Pancreas (tissue), 10 donors: ENCODE measurements at places on chromosomes 11 and 22.

DNA sequence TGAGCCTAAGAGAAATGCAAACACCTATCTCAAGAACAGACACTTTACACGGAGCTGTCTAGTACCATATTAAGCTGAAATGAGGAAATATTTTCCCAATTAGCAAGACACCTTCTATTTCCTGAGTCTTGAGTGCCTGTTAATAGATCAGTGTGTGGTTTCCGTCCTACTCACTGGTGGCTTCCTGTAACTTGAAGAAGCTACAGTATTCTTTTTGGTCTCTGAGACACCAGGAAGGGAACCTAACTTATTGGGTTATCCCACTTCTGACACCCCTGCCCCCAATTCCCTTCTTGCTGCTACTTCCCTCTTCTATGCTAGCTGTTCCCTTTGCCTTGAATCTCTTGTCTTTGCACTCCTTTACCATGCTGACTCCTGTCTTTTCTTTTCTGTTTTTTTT is 92.7 kb downstream of the FDX1 start:
- no peak for DNase-seq

DNA sequence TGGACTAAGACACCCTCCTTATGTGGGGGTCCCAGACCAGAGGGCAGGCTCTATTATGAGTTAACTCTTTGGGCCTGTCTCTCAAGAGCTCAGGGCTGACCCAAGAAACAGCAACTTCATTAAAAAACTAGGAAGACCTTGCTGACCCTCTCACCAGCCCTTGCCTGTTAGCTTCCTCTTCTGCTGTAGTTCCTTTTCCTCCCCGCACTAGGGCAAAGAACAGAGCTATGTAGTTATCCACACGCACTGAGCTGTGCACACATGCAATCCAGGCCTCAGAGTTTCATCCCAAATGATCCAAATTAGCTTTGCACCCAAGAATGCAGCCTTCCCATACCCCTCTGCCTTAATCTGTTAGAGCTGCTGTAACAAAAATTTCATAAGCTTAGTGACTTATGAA is 539.6 kb upstream of the CADM1 start:
- no peak for DNase-seq

DNA sequence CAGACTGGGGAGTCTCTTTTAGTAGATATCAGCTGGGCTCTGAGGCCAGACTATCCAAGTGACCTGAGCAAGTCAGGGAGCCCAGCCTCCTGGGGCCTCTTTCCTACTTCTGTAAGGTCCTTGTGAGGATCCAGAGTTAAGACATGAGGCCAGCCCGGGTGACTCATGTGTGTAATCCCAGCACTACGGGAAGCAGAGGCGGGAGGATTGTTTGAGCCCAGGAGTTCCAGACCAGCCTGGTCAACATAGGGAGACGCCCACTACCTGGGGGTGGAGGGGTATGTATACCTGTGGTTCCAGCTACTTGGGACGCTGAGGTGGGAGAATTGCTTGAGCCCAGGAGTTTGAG is 36.9 kb upstream of the POLA2 start:
- DNase-seq = no peak

GRCh38 chr22:45105281-45105702 is 58.4 kb upstream of the NUP50 start:
- DNase-seq = no peak

DNA sequence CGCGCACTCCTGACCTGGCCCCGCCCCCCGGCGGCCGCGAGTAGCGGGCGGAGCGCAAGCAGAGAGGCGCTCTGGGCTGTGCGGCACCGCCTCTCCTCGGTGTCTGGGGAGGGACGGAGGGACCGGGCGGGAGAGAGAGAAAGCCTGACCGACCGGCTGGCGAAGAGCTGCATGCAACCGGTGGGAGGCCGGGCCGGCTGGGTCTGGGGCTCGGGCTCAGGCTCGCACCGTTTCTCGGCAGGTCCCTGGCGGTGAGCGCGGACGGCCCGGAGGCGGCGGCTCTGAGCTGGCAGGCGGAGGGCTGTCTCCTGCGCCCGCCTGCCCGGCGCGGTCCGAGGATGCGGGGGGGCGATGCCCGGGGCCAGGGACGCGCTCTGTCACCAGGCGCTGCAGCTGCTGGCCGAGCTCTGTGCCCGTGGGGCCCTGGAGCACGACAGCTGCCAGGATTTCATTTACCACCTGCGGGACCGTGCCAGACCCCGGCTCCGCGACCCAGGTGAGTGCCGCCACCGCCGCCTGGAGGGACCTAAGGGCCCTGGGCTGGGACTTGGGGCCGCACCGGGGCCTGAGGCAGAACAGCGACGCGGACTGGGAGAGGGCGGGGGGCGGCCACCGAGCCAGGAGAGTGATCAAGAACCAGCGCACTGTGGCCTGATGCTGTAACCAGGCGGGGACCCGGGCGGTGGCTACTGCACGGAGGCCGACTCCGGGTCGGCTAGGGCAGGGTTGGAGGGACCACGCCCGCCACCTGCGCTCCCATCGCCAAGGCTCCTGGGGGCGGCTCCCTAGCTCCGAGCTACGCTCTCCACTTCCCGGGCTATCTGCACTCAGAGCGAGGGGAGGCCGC is at the start of gene SYT9:
Gene SYT9, plus strand, starts transcription at position 69 of the 847 bp plus-strand sequence. Its CDS starts 283 bp downstream, at position 352.
- DNase-seq = peak; percentile 68

DNA sequence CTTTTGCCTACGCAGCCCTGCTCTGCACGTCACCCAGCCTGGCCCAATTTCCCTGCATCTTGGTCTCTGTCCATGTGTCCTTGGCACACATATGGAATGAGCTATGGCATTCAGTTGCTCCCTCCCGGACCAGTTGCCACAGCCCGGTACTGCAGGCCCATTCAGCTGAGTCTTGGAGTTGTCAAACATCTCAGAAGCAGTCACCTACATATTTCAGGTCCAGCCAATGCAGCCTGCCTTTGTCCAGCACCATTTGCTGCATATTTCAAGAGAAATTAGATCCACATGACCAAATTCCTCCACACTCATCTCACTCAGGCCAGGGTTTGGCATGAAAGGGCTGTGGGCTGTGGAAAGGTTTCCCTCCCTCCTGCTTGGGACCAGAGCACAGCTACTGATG is 76.8 kb downstream of the MN1 start:
- no peak for DNase-seq

GRCh38 chr11:37409124-37409523 is 811.1 kb upstream of the RAG2 start:
- DNase-seq = no peak

DNA sequence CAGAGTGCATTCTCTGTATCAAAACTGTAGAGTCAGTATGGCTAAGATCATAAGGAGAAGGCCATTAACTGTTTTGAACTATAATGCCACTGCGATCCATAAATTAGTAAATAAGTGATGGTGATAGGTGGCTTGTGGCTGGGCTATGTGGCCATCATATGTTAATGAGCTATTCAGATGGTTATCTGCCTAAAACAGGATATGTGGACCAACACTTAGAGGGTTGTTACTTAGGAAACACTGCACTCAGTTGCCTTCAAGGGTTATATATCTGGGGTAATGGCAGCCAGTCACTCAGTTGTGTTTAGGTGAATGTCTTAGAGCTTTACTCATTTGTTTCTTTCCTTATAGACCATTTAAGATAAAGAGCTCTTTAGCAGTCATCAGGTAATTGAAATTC is 66.0 kb downstream of the PPP2R1B start:
- DNase-seq = no peak

DNA sequence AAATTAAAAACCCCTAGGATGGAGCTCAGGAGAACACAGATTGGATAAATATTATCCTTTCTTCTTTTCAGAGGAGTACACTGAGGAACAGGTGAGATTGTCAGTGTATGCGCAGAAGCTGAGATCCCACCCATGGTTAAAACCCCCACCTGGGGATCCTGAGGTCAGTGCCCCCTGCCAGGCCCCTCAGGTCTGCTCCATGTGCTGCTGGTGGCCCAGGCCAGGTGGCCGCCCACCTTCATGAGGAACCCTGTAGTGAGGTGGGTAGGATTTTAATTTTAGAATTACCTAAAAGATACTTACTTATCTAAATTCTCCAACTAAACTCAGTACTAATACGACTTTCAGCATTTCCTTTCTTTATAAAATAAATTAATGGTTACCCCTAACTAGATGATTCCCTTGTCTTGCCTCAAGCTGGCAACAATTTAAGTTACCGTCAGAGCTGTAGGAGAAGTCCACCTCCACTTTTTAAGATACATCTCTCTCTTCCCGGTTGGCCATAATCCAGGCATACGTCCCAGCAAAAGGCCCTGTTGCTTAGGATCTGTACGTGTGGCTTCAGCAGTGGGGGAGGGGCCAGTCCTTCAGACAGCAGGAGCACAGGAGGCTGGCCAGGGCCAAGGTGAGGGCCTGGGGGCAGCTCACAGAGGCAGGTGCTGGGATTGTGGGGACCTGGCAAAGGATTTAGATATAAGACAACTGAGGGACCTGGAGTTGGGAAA is 61.5 kb upstream of the PITPNB start:
- DNase-seq = no peak

- DNase-seq = no peak
These were observed 12.5 kb upstream of the CCDC117 start for GRCh38 chr22:28759861-28760560.

GRCh38 chr11:134638796-134639430 is 226.9 kb upstream of the B3GAT1 start:
- no peak for DNase-seq

- DNase-seq = no peak
These were observed 333.9 kb downstream of the OPCML start for GRCh38 chr11:133198438-133198837.

DNA sequence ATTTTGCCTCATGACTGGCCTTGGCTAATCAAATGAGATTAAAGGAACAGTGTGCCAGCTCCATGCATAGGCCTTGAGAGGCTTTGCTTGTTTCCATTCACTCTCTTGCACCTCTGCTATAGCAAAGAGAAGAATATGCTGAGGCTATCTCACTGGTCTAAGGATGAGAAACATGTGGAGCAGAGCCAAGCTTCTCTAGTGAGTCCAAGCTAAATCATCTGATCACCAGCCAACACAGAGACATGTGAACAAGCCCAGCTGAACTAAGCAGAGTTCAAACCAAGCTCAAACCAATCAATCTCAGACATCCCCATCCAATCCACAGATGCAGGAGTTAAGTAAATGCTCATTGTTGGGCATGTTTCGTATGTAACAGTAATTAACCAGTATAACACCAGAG is 69.4 kb upstream of the API5 start:
- DNase-seq = no peak

DNA sequence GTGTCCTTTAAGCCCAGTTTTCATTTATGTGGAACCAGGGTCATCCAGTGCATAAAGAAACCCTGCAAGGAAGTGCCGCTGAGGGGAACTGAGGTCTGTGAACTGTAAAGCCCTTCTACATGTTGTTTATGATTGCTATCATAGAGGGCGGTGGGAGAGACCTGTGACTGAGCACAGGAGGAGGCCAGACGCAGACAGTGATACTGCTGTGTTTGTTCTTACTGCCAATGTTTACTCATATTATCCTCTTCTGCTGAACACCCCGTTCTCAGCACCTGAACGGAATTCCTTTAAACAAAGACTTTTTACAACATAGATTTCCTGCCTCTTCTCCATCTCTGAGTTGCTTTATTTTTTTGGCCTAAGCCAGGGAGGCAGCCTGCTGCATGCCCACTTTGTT is 967 bp upstream of the GALNT18 start:
- DNase-seq = no peak

- no peak for DNase-seq
These were observed 9.5 kb downstream of the JAML start for GRCh38 chr11:118215262-118215661.

DNA sequence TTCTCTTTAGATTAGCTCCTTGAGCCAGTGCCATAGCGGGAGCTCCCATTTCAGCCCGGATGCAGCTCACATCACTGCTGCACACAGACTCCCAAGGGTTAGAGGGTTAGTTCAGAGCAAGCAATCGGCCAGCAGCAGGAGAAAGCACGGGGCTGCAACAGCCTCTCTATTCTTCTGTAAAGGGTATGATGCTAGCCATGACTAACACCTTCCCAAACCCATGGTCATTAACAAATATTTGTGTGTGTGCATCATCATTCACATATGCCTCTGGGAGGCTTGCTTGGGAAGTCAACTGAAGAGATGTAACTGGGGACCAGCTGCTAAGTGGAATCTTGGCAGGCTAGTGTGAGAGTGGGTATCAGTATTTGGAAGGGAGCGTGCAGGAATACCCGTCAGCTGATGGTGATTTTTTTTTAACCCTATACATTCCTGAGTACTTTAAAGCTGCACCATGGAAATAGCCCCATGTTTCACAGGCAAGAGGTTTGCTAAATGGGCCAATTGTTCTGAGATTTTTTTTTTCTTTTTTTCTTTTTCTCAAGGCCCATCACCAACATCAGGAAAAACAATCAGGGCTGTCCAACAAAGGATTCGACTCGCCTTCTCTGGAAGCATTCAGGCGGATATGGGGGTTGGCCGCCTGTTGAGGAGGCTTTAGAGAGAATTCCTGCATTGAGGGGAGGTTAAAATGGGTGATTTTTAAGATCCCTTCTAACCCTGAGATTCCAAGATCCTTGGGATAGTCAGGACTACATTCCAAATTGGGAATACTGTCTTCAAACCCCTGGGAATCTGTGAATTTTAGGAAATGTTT is 33.2 kb upstream of the CCDC89 start:
- DNase-seq = no peak

DNA sequence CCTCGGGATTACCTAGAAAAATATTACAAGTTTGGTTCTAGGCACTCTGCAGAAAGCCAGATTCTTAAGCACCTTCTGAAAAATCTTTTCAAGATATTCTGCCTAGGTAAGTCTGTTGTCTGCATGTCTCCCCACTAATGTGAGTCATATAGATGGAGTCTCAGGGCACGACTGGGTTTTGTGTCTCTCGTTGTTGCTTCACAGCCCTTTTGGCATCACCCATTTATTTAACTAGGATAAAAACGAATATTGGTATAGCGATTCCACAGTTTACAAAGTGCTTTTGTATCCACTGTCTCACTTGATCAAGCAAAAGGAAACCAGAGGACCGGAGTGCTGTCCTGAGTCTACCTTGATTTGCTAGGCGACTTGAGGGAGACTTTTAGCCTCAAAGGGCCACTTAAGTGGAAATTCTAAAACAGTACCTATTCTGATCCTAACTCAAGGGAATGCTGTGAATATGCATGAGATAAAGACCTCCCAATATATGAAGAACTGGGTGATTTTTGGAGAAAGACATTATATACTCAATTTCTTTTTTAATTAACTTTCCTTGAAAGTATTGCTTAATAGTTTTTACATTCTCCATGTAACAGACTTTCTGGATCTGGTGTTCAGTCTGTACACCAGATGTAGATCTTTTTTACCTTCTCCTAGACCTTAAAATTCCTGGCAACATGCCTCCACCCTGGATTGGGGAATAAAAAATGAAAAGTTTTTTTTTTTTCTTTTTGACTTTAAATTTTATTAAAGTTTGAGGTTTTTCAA is 590 bp downstream of the NNMT start:
- no peak for DNase-seq

GRCh38 chr11:69695581-69695980 is 8.2 kb downstream of the FGF19 start:
- no peak for DNase-seq

- DNase-seq = no peak
These were observed 12.9 kb downstream of the SIRT3 start for GRCh38 chr11:223026-223789.

- DNase-seq = no peak
These were observed 37.0 kb upstream of the HEPHL1 start for GRCh38 chr11:93984196-93984567.

DNA sequence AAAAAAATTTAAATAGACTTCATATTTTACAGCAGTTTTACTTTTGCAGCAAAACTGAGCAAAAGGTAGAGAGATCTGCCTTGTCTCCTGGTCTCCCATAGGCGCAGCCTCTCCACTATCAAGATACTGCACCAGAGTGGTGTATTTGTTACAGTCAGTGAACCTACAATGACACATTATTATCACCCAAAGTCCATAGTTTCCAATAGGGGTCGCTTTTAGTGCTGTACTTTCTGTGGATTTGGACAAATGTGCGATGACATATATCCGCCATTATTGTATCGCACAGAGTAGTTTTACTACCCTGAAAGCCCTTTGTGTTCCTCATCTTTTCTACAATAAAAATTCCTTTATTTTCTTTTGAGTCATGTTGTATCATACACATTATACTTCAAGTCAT is 153.2 kb upstream of the CCDC179 start:
- no peak for DNase-seq
